ENCODE measurements at places on chromosomes 2 and 18.

- ATAC-seq, result peak; percentile 22
Observed at GRCh38 chr2:39488450-39488849, 51.4 kb upstream of the MAP4K3 start.

DNA sequence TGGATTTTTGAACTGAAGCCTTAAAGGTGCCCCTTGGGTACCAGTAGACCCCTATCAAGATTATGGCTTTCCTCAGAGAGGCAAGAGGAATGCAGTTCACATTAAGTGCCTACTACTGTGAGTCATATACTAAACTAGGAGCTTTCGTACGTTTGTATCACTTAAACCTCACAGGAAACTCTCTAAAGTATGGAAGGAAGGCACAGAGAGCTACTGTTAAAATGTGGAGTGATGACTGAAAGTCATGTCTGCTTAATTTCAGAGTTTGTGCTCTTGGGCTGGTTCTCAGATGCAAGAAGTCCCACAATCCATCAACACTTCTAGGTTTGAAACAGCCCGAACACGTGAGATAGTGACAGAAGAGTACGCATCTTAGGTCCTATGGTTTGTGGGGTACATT is 4.7 kb downstream of the PLCL1 start:
- no peak for ATAC-seq

DNA sequence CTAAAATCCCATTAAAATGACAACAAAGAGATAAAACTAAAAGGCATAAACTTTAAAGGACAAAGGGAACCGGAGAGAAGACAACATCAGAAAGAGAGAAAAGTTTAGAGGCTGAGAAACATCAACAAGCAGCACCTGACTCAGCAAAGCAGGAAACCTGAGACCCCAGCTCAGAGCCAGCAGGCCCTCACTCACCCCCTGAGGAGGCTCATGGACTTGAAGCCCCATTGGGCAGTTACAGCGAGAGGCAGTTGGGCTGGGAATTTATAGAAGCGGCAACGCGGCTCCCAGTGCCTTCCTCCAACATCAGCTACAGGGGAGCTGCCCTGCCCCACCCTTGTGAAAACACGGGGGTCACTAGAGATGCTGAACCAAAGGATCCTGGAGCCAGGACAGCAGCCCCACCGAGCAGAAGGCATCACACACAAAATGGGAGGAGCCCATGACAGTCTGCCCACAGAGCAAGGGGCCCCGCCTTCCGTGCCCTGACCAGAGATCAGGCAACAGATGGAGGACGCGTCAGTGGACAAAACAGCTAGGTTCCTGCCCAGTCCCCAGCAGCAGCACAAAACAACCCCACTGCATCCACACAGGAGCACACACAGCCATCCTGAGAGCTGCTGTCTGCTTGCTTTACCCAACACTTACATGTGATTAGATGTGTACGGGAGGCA is 52.7 kb downstream of the CMPK2 start:
- ATAC-seq, result no peak

DNA sequence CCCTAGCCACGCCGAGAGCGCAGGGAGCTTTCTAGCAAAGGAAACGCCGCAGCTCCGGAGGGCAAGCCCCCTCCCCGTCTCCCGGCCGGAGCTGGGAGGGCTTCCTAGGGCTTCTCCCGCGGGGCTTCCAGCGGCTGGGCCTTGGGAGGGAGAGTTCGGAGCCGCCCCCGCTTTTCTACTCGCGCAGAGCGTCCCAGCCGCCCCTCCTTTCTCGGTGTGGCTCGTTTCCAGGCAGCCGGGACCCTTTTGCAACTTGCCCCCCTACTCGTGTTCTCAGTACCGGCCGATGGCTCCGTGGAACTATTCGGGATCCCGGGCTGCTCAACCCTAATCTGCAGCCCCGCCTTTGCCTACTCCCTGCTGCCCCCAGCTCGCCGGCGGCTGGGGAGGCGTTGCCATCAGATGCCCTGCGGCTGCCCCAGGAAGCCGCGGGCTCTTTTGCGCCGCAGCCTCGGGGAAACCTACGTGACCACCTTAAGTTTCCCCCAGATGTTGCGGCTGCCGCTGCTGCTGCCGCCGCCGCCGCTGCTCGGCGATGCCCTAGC is 1.5 kb upstream of the NR4A2 start:
- peak; percentile 49 for ATAC-seq

GRCh38 chr2:7572450-7572849 is 655.2 kb downstream of the RNF144A start:
- ATAC-seq, result no peak

DNA sequence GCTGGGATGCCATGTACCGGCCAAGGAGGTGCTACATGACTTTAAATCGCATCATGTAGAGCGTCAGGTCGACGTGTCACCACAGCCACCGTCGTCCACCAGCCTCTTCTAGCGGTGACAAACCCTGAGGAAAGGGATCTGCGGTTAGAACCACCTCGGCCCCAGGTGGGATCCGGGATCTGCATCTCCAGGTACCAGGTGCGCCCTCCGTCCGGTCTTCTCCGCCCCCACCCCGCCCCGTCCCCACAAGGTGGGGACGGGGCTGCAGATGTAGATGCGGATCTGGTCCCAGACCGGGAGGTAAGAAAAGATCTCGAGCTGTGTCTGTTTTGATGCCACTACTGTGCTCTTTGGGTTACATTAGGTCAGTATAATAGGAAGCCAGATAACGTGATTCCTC is 38.4 kb downstream of the C1D start:
- no peak for ATAC-seq

- no peak for ATAC-seq
Observed at GRCh38 chr2:64938607-64939285, 50.5 kb upstream of the SLC1A4 start.

DNA sequence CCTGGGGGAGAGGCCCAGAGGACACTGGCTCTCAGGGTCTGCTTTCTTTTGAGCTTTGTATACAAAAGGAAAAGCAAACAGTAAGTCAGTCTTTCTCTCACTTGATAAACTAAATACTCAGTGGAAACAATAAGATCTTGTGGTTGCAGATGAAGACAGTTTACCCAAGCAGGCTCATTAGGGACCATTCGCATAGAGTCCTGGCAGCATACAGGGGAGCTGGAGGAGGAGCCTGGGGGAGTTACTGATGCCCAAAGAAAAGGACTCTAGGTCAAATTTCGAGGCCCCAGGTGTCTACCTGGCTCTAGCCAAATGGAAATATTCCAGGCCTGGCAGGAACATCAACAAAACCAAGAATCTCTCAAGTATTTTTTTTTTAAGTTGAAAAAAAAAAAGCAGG is 225.3 kb downstream of the CNTNAP5 start:
- ATAC-seq, result no peak

DNA sequence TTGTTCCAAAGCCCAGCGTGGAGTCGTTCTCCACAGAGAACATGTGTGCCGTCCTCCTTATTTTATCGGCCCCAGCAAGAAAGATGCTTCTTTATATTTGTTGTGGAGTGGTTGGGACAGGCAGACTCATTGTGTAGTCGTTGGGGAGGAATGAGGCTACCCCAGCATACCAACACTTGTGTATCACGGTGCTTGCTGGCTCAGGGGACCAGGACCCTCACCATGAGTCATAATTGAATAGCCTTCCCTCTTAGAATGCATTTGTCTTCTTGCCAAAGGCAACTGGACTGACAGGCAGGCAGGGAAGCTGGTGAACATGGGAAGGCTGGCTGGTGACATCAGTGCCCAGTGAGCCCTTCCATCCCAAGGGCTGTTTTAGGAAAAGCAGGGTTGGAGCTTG is 4.7 kb downstream of the CAPN10 start:
- ATAC-seq, result no peak

DNA sequence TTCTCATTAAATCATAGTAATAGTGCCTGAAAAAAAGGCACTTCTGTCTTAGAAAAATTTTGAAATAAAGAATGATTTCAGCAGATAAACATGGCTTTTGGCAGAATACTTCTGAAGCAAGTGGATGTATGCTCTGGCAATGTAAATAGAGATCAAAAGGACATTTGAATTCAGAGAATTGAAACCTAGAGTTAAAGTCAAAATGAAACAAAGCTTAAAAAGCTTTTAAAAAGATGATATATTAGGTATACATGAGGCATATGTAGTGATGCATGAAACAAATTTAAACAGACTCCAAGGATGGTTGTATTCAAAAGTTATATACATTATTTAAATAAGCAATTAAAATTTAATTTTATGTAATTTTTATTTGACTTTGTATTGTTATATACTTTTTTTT is 1344.5 kb upstream of the TMEFF2 start:
- no peak for ATAC-seq

DNA sequence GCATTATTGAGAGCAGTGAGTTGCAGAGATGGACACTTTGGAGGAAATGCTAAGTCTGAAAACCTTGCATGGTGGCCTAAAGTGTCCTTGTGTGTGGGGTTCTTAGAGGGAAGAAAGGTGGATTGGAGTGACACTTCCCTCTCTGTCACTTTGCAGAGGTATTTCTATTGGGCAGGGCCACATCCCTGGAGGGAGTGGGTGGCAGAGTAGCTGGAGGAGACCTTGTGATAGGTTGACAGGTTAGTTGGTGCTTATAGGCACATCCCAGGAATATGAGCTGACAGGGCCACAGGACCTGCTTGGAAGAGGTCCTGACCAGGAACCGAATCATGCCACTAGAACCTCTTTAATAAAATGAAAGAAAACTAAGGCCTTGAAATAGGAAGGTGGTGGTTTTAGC is 972 bp upstream of the IGFBP5 start:
- ATAC-seq, result no peak

DNA sequence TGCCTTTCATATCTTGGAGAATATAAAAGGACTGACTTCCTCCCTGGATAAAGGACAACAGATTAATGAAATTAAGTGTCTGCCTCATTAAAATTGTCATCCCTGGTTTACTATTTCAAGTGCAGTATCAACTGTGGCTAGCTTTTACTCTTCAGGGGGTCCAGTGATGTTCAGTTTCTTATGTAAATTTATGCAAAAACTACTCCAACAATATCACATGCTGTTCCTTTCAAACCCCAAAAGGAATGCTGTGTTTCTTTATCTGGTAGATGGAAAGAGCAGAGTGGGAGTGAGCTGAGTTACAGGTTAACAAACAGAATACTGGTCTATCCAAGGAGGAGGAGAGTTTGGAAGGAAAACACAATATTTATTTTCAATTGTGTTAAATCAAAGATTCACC is 283.7 kb upstream of the VWC2L start:
- no peak for ATAC-seq

GRCh38 chr2:69644506-69644979 is 1.0 kb upstream of the AAK1 start:
- peak; percentile 1 for ATAC-seq

GRCh38 chr2:50529600-50530218 is 502.2 kb downstream of the NRXN1 start:
- peak; percentile 77 for ATAC-seq

DNA sequence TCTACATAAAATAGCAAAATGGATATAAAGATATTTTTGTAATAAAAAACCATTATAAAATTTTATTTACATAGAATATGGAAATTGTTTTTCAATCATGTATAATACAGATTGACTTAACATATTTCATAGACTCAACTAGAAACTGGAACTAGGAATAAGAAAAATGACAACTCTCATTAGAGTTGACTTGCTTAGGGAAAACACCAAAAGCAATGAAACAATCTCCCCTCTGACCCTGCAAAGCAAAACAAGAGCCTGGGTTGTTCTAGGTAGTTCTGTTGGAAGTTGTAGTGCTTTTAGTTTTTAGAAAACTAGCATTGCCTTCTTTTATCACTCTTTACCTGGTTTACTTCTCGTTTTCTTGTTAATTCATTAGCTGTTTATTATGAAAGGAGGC is 32.2 kb upstream of the MTIF2 start:
- no peak for ATAC-seq

- no peak for ATAC-seq
Observed at GRCh38 chr2:64493788-64494187, 30.3 kb upstream of the AFTPH start.

- no peak for ATAC-seq
Observed at GRCh38 chr2:236986524-236987330, 99.0 kb upstream of the COPS8 start.

DNA sequence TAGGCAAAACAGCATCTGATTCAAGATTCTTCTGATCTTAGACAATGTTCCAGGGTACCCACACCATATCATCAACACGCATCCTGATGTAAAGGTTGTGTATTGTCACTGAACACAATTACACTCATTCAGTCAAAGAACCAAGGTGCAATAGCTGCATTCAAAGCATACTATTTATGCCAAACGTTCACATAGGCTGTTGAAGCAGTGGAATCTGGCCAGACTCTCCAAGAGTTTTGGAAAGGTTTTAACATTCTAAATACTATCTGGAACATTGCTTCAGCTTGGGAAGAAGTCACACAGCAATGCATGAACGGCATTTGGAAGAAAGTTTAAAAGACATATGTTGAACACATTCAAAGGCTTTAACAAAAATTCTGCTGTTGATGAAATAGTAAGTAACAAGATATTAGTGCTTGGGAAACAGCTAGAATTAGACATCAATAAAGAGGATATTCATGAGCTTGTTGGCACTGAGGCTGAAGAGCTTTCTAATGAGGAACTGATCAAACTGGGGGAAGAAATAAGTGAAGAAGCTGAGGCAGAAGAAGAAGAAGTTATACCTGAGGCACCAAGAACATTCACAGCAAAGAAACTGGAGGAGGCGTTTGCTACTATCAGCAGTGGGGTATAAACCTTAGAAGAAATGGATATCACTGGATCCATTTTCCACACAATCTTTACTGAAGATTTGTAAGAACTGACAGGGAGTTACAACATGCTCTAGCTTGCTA is 47.6 kb upstream of the MSH6 start:
- no peak for ATAC-seq

DNA sequence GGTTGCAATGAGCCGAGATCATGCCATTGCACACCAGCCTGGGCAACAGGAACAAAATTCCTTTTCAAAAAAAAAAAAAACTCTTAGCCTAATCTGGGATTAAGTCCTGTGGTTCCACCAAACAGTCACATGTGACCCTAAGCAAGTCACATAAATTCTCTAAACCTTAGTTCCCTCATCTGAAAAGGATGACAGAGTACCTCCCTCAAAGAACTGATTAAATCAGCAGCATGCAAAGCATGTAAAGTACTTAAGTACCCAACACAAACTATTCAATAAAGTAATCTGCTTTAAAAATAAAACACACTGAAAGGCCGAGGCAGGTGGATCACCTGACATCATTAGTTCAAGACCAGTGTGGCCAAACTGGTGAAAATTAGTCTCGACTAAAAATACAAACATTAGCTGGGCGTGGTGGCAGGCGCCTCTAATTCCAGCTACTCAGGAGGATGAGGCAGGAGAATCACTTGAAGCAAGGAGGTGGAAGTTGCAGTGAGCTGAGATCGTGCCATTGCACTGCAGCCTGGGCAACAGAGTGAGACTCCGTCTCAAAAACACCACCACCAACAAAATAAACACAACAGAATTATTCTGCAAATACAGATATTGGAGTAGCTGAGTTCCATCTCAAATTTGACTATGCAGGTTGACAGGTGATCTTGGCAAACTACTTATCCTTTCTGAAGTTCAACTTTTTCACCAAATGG is 7.0 kb downstream of the USP34 start:
- no peak for ATAC-seq

- ATAC-seq, result no peak
Observed at GRCh38 chr2:4272261-4272858, 569.0 kb downstream of the DCDC2C start.

- ATAC-seq, result peak; percentile 61
Observed at GRCh38 chr18:32298171-32298667, 108.4 kb downstream of the MEP1B start.

GRCh38 chr2:112642966-112643365 is 2.8 kb upstream of the SLC20A1 start:
- ATAC-seq, result no peak

All from SK-N-SH treated with all-trans-retinoic acid at 6 μM for 48 hours (cell line).